ENCODE measurements at places on chromosomes 2 and 18.

DNA sequence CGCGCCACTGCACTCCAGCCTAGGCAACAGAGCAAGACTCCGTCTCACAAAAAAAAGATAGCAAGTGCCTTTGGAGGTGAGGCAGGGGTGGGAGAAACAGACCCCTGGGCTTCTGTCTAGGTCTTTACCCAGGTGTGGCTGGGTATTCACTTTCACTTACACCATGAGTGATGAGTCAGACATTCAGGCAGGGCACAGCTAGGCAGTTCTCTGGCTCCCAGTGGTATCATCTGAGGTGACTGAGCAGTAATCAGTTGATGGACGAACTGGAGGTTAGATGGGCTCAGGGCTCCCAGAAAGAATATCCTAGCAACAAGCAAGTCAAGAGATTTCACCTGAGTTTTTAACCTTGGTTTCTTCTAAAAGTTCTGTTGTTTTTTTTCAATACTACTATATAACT, 107.0 kb upstream of the RAB6C start:
- DNase-seq, result no peak

- DNase-seq, result no peak
Measured at GRCh38 chr18:59478591-59478990, 119.5 kb upstream of the LMAN1 start.

DNA sequence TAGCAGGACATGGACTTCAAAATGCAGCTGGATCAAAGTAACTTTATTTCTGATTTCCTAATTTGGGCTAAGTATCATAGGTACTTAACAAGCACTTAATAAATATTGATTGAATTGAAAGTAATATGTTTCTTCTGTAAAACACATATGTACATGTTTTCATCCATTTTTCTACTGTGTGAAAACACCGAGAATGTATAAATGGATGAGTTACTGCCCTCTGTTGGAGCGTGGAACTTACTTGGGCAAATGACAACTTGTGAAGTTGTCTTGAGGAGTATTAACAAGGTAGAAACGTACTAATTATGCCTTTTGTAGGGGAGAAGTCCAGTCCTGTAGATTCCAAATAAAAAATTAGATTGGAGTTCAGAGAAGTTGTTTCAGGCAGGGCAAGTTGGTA, 87.2 kb downstream of the PHLPP1 start:
- DNase-seq, result no peak

DNA sequence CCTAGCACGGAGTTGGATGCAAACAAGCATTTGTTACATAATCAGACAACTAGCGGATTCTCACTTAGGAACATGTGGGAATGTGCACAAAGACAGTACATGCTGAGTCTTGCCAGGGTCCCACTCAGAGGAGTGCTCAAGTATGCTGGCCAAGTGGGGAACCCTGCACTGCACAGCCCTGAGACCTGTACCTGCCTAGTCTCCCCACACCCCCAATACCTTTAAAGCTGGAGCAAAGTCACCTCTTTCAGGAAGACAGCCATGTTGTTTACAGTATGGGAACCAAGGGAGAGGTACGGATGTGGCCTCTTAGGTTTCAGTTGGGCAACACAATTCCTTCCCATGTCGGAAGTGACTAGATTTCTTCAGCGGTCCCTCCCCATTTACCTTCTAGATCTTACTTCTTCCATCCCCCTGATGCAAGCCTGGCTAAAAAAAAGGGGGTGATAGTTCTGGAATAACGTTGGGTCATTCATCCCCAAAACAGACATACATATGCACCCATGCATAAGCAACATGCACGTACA, 10.7 kb downstream of the CXCR1 start:
- no peak for DNase-seq

GRCh38 chr18:58788470-58788869, 76.2 kb upstream of the ZNF532 start:
- DNase-seq, result no peak

DNA sequence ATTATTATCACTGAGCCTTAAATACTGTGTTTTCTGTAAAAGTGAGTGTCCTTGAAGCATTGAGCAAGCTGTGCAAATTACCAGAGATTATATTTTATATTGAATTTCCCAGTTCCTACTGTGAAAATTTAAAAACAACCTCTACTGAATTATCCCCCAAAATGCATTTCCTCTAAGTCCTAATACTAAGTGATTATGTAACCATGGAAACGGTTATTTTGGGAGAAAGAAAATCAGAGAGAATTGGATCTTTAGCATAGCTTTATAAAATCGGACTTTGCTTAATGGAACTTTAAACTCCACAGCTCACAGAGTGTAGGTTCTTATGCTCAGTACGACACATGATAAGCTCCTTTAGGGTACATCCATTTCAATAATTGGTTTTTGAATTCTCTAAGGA, 19.3 kb upstream of the CHMP1B start:
- no peak for DNase-seq

GRCh38 chr2:233779722-233780121, 1.6 kb downstream of the MROH2A start:
- no peak for DNase-seq

DNA sequence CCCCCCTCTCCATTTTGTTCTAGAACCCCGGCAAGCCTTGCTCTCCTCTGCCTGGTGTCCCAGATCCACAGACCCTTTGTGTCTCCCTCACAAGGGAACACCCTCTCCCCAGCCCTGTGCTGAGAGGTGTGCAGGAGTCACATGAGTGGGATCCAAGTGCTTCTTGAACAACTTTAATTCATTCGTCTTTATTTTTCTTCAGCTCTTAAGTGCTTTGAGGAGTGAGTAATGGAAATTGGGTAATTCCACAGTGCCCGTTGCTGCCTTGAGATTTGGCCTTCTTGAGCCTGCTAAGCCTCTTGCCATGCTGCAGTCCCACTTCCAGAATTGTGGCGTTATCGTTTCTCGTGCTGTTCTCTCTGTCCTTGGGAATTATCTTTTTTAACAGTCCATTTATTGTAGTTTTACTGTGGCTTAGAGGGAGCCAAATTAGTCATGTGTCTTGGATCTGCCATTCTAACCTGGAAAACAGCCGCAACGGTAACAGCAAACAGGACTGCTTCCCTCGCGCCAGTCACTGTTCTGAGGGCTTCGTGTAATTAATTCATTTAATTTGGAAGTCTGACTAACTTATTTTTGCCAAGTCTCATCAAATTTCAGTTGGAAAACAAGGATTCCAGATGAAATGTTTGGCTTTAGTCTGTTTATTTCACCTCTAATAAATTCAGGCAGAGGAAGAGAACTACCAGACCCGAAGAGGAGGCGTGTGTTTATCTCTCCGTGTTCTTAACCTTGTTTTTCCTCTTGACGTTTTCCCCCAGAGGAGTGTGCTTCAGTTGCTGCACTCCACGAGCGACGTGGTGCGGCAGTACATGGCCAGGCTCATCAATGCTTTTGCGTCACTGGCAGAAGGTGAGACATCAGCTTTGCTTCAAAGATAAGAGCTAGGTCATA, 72.0 kb downstream of the ARMC9 start:
- no peak for DNase-seq

DNA sequence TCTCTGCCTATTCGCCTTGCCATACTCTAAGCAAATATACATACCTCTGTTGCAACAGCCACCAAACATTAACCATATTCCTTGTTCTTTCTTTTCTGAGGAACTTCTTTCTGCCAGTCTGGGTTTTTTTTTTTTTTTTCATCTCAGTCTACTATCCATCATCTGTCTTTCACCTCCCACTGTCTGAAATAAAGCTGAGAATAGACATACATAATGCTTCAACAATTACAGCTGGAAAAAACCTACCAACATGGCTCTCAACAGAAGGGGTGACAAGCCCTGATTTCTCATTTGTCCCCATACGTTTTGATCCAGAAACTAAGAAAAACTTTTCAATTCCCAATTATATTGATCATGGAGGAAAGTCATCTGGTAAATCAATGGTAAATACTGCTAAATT, 728.8 kb upstream of the POU3F3 start:
- no peak for DNase-seq

- no peak for DNase-seq
Measured at GRCh38 chr18:66280470-66280869, 323.4 kb downstream of the CDH19 start.

GRCh38 chr2:2664989-2665833, 334.1 kb upstream of the MYT1L start:
- no peak for DNase-seq

DNA sequence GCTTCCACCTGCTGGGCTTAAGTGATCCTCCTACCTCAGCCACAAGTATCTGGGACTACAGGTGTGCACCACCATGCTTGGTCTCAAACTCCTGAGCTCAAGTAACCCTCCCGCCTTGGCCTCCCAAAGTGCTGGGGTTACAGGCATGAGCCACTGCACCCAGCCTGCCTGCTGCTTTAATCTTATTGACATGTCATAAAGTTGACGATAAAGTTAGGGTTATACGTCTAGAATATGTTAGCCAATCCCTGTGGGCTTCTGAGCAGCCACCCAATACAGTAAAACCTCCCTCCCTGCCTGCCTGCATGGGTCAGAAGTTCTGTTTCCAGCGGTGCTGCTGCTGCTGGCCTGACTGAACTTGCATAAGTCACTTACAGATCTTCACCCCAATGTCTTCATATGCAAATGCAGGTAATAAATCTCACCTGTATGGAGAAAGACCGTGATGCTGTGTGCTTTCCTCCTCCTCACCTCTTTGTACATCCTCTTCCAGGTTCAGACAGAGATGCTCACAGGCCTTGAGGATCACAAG, 30.1 kb downstream of the TGIF1 start:
- no peak for DNase-seq

- DNase-seq, result no peak
Measured at GRCh38 chr2:176461098-176461808, 192.0 kb downstream of the MTX2 start.

- DNase-seq, result no peak
Measured at GRCh38 chr2:174331595-174332216, 3.0 kb upstream of the SP9 start.

DNA sequence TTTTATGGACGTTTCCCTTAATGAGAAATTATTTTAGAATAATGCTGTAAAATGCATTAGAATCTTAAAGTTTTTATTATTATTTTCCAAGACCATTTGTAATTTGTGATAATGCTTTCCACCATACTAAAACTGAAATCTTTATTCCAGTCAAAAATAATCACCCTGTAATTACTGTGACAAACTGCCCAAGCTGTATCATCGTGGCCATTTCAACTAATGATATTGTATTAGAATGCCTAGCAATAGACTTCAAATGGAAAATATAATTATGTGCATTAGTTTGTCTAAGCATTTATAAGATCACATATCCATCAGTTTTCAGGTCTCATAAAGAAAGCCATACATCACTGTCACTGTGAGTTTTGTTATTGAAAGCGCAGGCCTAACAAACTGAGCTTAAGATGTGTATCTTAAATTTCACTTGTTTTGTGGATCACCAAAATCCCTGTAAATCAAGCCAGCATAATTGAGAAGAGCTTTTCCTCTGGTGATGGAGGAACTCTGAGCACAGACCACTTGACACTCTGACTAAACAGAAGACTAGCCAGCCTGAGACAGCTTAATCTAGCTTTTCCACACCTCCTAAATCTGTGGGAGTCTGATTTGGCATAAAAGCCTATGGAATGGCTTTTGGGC, 1312.2 kb upstream of the ACVR2A start:
- DNase-seq, result no peak

GRCh38 chr2:130371723-130372054, 15.8 kb downstream of the PTPN18 start:
- DNase-seq, result no peak

GRCh38 chr18:51610481-51610880, 413.0 kb upstream of the MEX3C start:
- DNase-seq, result no peak

GRCh38 chr2:237879991-237880560, 20.7 kb downstream of the RAMP1 start:
- DNase-seq, result no peak

GRCh38 chr2:48414980-48415835, 114.7 kb upstream of the STON1 start:
- peak; percentile 6 for DNase-seq

DNA sequence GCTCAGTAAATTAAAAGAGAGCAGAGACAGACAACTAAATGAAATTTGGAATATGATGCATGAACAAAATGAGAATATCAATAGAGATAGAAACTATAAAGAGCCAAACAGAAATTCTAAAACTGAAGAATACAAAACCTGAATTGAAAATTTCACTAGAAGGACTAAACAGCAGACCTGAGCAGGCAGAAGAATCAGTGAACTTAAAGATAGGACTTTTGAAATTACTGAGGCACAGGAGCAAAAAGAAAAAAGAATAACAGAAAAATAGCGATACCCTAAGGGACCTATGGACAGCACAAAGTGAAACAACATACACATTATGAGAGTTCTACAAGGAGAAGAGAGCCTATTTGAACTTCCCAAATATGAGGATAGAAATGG, 41.6 kb downstream of the UNC50 start:
- no peak for DNase-seq

DNA sequence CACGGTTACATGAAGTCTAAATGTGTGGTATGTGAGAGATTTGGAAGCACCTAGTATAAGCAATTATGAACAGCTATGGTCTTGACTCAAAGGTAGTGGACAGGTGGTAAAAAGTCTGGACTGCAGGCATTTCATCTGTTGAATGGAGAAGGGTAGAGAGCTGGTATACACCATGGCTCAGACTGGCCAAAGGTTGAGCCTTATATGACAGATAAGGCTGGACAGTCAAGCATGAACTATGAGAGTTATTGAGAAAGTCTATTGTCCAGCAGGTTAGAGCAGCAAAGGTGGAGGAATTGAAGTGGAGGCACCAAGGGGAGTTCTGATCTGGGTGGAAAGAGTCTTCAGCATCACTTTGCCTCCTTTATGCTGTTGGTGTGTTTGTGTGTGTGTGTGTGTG, 346.7 kb upstream of the SLC14A2 start:
- DNase-seq, result no peak

DNA sequence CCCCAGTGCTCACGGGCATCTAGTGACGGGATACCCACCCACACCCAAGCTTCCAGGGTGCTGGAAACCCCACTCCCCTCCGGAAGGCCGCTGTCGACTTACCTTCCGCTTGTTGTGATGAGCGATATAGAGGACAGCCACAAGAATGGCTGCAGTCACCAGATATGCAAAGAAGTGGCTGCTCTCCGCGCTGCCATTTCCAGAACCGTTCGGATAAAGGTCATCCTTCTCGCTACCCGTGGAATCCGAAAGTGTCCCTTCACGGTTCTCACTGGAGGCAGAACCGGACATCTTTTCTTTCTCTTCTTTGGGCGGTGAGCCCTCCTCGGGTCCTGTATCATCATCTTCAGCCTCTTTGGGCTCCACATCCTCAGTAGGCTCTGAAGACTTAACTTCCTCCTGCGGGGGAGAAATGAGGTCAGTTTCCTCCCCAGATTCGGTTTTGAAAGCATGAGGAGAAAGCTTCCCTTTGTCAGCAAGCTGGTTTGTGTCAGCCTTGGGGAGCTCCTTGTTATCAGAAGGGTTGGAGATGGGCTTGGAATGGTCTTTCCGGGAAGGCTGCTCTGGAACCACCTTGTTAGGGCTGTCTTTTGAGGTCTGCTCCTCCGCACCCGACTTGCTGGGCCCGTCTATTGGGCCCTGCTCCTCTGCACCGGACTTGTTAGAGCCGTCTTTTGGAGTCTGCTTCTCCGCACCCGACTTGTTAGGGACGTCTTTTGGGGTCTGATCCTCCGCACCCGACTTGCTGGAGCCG, 1.2 kb downstream of the TGOLN2 start:
- DNase-seq, result peak; percentile 49

All from CD4-positive, alpha-beta T cell treated with Interleukin-15 for 4 hours (primary cell).